Stimulated activated naive CD8-positive, alpha-beta T cell treated with anti-CD3 and anti-CD28 coated beads, Interleukin-15, amount 100 ng/mL, for 72 hours (primary cell): ENCODE measurements at places on chromosomes 3 and 15.

- no peak for DNase-seq
These were observed 25.8 kb downstream of the OXNAD1 start for GRCh38 chr3:16290827-16291196.

- no peak for DNase-seq
These were observed 152.3 kb upstream of the ROPN1 start for GRCh38 chr3:124144035-124144814.

- DNase-seq, result no peak
These were observed 34.2 kb downstream of the BDH1 start for GRCh38 chr3:197521277-197522182.

DNA sequence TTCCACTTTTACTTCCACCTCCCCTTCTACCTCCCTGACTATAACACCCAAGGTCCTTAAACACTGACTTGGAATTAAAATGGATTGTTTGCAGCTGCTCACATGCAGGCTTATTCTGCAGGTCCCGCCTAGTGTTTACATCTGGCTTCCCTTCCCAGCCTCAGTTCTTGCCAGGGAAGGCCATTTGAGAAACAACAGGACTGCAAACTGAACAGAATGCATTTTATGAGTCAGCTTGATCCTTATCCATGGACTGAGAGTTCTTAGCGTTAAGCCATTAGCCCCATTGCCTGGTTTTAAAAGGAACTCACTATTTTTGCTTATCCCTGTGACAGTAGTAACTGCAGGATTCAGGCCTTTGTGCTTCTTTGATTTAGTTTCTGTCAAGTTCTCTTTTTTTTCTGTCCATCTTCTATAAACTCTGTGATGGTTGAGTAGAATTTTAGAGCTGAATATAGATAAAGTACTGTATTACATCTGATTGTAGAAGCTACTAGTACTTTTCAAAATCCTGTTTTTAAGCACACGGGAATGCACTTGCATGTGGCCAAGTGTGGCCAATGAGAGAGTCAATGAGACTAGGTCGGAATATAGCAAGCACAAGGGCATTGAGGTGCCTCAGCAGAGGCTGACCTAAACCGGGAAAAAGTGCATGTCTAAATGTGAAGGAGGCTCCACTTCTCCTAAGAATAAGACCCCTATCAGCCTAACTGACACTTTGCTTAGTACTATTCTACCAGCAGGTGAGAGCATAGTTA, 106.4 kb downstream of the TUSC7 start:
- no peak for DNase-seq

- peak; percentile 67 for DNase-seq
These were observed 70.0 kb upstream of the HEG1 start for GRCh38 chr3:125125821-125126245.

- DNase-seq, result no peak
These were observed 311.5 kb downstream of the NLGN1 start for GRCh38 chr3:173709026-173709425.

- peak; percentile 29 for DNase-seq
These were observed 40.0 kb upstream of the TRH start for GRCh38 chr3:129934234-129935123.

GRCh38 chr3:15808679-15809310, 11.0 kb upstream of the ANKRD28 start:
- no peak for DNase-seq

- no peak for DNase-seq
These were observed 22.5 kb downstream of the RIOX2 start for GRCh38 chr3:97949743-97950142.

- DNase-seq, result no peak
These were observed 800.6 kb upstream of the LMCD1 start for GRCh38 chr3:7700977-7701376.

- DNase-seq, result no peak
These were observed 448 bp downstream of the SHISA5 start for GRCh38 chr3:48503401-48504050.

GRCh38 chr15:72902245-72902918, 118.8 kb upstream of the ADPGK start:
- DNase-seq, result no peak

- DNase-seq, result no peak
These were observed 335.1 kb upstream of the THRB start for GRCh38 chr3:24829629-24830229.

DNA sequence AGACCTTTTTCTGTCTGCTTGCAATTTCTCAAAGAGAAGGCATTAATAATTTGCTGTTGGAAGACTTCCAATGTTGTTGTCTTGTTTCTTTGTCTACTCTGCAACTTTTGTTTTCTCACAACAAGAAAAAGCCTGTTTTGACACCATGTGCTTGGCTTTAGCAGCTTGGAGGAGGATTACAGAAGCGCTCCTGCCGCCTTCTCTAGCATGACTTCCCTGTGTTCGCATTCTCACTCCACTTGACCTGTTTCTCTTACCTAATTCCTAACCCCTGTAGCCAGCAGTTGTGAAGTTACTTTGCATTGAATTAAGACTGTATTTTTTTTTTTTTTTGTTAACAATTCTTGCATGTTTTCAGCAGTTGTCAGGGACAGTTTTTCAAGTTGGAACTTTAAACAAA, 235.3 kb upstream of the GOLIM4 start:
- no peak for DNase-seq

DNA sequence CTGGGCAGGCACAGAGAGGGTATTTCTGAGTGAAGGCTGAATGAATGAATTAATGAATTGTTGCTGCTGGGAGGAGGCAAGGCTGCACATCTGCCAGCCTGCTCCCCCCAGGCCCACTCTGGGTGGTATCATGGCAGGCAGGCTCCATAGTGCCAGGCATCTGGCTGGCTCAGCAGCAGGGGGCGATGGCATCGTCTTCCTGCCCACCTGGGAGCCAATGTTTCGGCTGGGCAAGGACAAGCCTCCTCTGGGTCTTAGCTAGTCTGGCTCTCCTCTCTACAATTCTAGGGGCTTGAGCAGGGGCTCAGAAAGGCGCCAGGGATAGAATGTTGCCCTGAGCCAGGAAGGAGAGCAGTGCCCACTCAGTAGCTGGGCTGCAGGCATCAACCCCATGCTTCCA, 1.7 kb upstream of the TLR9 start:
- no peak for DNase-seq

- no peak for DNase-seq
These were observed 1.5 kb downstream of the SLC15A2 start for GRCh38 chr3:121895736-121896135.

- DNase-seq, result no peak
These were observed 233.0 kb downstream of the CD47 start for GRCh38 chr3:107857854-107858253.

DNA sequence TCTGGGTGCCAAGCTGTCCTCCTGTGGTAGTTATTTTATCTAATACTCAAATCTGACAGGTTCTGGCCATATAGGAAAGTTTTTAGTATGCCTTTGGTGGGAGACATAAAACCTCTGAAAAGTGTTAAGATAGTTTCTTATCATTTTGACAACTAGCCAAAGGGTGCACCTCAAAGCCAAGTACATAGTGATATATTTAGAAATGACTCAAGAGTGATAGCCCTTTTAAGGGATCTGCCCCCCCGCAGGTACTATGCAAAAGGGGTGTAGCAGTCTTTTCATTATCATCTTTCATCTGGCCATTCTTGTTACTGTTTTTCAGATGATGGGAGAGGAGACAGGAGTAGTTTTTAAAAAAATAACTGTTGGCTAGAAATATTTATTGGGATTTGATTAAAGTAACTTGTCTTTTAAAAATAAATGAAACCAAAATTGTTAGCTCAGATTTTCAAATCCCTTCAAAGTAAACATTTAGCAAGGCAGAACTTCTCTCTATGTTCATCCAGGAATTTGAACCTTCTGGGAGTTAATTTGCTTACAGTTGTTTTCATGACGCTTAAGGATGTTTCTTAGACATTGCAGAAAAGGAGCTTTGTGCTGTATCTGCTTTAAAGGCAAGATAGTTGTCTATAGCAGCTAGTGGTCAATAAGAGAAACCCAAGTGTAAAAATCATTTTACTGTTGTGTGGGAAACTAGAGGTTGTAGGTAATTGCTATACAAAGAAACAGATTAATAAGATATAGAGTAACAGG, 5.1 kb downstream of the PHLDB2 start:
- no peak for DNase-seq

GRCh38 chr3:134567605-134568004, 81.7 kb downstream of the CEP63 start:
- DNase-seq, result no peak

DNA sequence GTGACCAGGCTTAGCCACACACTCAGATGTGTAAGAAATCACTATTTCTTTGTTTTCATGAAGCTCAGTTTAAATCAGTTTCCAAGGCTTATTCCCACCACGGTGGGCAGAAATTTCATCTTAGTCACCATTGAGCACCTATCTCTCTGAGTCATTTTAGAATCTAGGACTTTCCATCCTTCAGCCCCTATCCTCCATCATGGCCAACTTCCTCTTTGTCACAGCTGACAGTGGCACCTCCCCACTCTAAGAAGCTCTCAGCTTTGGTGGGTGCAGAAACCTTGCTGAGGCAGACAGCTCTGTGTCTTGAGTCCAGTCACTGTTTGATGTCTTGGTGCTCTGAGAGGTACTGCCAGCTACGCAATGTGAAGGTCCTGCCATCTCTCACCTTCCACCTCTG, 32.9 kb downstream of the SNTN start:
- no peak for DNase-seq

- DNase-seq, result no peak
These were observed 109.8 kb upstream of the SLC6A11 start for GRCh38 chr3:10706156-10706739.

- no peak for DNase-seq
These were observed 38.2 kb upstream of the FAM3D start for GRCh38 chr3:58704745-58705144.

DNA sequence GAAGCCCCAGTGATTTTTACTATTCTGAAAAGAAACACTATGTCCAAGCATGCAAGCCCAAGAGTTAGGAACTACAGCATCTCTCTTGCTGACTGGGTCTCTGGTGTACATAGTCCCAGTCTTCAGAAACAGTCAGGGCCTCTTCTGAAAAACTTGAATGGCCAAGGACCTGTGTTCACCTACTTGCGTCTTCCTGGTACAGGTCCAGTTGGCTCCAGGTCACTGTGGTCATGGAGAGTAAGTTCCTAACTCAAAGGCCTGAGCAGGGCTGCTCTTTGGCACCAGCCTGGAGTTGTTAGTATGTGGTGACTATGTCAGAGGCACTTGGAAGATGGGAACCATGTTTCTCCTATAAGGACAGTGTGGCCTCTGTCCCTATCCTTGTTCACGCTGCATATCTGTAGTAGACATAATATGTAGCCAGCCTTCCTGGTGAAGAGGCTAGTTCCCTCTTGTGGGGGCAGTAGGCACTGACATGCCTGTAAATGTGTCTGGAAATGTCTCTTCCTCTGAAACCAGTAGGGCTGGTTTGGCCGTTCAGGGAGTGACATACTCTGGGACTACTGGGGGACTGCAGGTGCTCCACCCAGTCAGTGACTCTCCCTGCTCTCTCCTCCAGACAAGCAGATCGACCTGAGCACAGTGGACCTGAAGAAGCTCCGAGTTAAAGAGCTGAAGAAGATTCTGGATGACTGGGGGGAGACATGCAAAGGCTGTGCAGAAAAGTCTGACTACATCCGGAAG, 2.6 kb upstream of the RBM15B start:
- DNase-seq, result no peak

- DNase-seq, result no peak
These were observed 21.3 kb downstream of the RAB6B start for GRCh38 chr3:133874344-133874743.

- DNase-seq, result no peak
These were observed 18.6 kb upstream of the TRPC1 start for GRCh38 chr3:142705198-142705597.

DNA sequence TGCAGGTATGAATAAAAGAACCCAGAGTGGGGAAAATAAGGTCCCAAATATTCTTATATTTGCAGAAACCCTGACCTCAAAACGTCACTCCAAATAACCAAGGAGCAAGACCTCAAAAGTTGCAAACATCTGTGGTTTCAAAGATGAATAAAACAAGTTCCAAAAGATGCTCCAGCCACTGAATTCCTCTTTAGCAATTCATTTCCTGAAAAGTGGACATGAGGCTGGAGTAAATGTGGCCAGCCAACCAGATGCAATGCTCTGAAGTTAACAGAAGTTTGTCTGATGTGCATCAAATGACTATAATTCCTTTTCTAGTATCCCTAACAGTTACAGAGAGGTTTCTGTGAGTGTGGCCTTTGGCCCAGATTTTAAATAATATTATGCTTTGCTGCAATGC, 71.2 kb upstream of the WNT5A start:
- no peak for DNase-seq

GRCh38 chr15:89645680-89646079, 9.6 kb downstream of the KIF7 start:
- no peak for DNase-seq

GRCh38 chr15:75028991-75029377, 5.6 kb downstream of the PPCDC start:
- no peak for DNase-seq
